ENCODE measurements at places on chromosomes 5 and 9.

DNA sequence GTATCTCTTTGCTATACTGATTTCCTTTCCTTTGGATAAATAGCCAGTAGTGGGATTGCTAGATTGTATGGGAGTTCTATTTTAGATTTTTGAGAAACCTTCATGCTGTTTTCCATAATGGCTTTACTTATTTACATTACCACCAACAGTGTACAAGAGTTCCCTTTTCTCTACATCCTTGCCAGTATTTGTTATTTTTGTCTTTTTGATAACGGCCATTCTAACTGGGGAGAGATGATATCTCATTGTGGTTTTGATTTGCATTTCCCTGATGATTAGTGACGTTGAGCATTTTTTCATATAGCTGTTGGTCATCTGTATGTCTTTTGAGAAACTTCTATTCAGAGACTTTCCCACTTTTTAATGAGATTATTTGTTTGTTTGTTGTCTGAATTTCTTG is 25.8 kb downstream of the NADK2 start:
- no peak for DNase-seq

DNA sequence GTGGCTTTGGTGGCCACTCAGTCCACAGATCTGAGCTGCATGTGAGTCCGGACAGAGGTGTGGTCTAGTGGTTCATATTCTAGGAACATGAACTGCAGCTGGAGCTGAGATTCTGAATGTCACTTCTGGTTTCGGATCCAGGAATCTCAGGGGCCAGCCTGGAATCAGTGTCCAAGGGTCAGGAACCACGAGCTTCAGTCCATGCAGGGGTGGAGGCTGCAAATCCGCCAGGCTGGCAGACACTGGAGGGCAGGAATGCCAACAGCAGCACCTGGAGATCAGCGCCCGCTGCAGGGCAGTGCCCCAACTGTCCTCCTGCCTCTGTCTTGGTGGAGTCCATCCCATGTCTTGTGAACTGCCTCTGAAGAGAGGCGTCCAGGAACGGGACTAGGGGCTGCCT is 73.5 kb downstream of the CACNA1B start:
- DNase-seq, result no peak

DNA sequence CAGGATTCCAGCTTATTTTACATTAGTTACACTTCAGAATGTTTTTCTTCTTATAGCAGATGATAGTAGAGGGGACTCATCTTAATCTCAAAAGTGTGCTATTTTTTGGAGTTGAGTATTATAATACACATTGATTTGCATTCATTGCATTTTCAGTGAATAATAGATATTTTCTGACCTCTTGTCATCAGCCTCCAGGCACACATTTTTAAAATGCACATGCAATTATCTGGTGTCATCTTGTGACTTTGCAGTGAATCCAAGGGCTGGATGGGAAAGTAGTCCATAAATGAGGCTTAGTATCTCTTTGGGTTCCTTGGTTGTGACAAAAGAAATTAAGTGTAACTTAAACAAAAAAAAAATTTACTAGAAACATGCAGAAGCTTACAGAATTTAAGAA is 28.1 kb upstream of the POU4F3 start:
- DNase-seq, result no peak

GRCh38 chr9:134614256-134614655 is 27.3 kb upstream of the COL5A1 start:
- no peak for DNase-seq

GRCh38 chr5:66066826-66067225 is 77.3 kb upstream of the SREK1 start:
- DNase-seq, result no peak

DNA sequence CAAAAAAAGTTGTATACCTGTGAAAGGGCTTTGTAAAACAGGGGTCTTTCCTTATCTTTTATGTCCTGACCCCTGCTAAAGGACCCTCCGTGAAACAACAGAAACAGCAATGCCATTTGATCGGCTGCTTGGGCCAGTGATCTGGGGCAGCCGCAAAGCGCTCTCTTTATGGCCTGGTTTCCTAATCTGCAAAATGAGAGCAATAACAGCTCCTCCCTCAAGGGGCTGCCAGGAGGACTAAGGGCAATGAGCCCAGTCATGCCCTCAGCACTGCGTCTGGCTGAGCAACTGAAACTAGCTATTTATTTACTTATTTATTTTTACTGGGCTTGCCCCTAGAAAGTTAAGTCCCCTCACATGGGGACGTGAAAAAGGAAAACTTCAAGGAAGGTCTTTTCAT is 18.3 kb downstream of the CMBL start:
- no peak for DNase-seq

GRCh38 chr5:1910081-1910760 is 27.5 kb upstream of the IRX4 start:
- no peak for DNase-seq

DNA sequence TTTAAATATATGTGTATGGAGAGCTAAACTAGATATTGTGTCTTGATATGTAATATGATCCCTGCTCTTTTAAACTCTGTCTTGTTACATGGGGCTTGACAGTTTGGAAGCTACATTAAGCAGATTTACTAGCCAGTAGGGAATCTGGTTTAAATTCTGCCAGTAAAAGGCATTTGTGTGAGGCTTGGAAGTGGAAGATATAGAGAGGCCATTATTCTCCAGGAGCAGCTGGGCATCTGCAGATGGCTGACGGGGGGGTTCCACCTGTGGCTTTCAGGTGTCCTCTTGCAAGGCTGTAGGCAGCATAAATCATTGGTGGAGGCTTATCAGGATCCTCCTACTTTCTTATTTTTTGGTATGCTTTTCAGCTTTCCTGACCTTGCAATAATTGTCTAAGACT is 179.1 kb upstream of the FBXL7 start:
- peak; percentile 11 for DNase-seq

DNA sequence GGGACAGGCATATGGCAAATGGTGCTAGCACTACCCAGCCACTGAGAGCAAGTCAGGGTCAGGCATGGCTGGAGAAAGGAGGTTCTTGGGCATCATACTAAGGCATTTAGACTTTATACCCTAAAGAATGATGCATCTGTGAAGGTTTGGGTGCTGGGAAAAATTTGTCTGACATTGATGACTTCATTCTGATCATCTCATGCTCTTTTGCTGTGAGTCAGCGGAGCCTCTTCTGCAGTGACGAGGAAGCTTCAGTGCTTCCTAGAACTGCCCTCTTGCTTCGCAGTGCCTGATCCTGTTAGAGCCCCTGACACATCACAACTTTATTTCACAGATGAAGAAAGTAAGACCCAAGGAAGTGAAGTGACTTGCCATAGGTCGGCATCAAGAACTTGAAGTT is 266.6 kb upstream of the GAS1 start:
- no peak for DNase-seq

- DNase-seq, result no peak
Measured at GRCh38 chr5:33067291-33067690, 356.2 kb downstream of the NPR3 start.

DNA sequence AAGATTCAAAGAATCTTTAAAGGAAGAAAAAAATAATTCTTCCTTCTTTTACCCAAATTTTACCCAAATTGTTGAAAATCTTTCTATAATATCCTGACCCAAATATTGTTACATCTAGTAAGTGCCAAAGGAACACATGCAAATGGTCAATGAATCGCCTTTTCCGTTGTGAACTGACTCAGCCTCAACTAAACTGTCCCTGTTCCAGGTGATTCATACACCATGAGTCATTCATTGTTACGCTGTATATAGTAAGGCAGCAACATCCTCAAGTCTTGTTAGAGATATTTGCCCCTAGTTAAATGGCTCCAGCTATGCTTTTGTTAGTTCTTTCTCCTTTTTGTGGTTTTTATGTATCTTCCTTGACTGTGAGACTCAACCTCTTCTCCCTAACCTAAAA is 9.7 kb downstream of the PTGER4 start:
- no peak for DNase-seq

DNA sequence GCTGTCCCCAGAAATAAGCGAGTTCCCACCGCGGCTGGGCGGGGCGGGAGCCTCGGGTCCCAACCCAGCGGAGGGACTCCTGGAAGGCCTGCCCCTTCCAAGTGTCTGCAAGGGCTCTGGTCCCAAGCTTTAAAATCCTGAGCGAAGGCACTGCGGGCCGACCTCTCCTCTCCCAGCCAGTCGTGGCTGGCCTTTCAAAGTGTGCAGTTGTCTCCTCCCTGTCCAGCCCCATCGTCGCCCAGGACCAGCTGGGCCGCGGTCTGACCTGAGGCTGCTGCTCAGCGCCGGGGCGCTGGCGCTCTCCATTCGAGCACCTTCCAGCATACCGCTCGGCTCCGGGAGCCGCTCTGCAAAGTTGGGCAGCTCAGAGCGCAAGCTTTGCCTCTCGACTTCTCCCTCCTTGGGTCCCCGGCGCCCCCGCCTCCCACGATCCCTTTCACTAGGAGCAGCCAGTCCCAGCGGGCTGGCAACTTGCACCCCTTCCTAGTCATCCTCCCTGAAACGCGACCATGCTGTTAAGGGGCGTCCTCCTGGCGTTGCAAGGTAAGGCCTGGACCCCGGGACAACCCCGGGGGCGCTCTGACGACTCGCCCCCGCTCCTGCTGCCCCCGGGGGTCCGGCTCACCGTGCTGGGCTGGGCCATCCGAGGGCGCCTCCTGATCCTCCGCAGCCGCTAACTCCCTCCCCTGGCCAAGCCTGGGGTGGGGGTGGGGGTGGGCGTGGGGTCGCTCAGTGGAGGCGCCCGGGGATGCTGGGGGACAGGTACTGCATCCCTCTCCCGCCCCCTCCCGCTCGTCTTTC is at the start of gene MAMDC2:
Gene MAMDC2 (plus strand): TSS at position 160 of the 801 bp plus-strand sequence. CDS start 350 bp downstream, at position 510.
- DNase-seq, result no peak

GRCh38 chr9:135588886-135589595 is 27.5 kb downstream of the PAEP start:
- no peak for DNase-seq

DNA sequence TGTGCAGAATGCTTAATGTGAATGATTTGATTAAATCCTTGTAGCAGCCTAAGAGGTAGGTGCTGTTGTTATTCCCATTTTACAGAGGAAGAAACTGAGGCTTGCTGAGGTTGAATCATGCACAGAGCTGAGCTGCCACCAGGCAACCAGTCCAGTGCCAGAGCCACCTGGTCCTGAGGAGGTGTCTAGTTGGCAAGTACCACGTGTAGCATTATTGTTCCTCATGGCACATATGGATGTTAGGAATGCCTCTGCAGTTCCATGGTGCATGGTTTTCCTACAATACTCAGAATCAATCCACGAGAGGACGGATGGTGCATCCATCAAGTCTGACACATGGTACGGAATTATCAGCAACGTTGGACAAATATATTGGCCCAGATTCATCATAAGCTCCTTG is 8.9 kb downstream of the UBE2QL1 start:
- DNase-seq, result no peak

- DNase-seq, result no peak
Measured at GRCh38 chr5:141322261-141322660, 1.7 kb upstream of the TAF7 start.

- DNase-seq, result no peak
Measured at GRCh38 chr5:96563816-96564215, 98.4 kb upstream of the CAST start.

- DNase-seq, result no peak
Measured at GRCh38 chr5:102579379-102579778, 80.6 kb upstream of the SLCO6A1 start.

- no peak for DNase-seq
Measured at GRCh38 chr5:115480271-115480670, 64.3 kb downstream of the FEM1C start.

GRCh38 chr5:176642675-176643490 is 4.4 kb upstream of the TSPAN17 start:
- DNase-seq, result no peak

DNA sequence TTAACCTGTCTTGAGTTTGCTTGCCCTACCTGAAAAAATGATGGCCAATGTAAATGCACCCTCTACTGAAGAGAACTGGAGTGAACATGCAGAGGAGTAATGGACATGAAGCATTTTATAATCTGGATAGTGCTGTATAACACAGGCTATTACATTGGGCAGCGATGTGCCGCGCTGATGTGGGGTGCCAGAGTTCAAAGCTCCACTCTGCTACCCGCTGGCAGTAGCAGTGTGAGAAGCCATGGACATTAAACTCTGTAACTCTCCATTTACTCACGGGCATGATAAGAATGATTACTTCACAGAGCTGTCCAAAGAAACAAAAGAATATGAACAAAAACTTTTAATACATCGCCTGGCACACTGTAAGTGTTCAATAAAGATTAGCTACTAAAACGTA is 7.5 kb upstream of the CDH6 start:
- no peak for DNase-seq

DNA sequence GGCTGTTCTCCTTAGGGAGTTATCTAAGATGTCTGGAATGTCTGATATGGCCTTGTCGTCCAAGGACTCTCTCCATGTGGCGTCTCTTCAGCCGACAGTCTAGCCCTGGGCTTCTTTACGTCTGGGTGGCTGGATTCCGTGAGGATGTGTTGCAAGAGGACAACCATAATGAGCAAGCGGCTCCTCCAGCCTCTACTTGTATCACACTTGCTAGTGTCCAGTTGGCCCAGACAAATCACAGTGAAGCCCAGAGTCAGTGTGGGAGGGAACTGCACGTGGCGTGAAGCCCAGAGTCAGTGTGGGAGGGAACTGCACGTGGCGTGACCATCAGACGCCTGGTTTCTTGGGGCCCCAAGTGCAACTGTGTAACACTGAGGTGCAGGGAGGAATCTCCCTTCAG is 61.1 kb downstream of the COL23A1 start:
- DNase-seq, result no peak

DNA sequence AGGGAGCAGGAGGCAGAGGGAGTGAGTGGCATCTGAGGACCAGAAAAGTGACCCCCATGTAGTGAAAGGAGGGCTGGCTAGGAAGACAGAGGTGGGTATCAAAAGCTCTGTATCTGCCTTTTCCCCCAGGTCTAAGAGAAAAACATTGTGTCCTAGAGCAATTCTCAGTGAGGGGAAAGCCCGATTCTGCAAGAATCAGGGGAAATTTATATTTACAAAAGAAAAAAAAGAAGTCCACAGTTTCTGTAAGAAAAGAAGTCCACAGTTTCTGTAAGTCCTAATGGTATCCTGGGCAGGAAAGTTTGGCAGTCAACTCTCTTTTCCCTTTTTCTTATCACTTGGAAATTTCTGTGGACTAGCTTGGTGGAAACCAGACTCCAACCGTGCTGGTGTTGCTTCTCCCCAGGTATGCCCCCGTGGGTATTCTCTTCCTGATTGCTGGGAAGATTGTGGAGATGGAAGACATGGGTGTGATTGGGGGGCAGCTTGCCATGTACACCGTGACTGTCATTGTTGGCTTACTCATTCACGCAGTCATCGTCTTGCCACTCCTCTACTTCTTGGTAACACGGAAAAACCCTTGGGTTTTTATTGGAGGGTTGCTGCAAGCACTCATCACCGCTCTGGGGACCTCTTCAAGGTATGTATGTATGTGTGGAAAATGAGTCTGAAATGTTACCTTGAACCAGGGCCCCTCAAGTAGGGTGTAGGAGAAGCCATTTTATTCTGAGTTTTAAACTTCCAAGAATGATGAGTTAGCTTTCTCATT is 73.0 kb downstream of the SLC1A3 start:
- no peak for DNase-seq

DNA sequence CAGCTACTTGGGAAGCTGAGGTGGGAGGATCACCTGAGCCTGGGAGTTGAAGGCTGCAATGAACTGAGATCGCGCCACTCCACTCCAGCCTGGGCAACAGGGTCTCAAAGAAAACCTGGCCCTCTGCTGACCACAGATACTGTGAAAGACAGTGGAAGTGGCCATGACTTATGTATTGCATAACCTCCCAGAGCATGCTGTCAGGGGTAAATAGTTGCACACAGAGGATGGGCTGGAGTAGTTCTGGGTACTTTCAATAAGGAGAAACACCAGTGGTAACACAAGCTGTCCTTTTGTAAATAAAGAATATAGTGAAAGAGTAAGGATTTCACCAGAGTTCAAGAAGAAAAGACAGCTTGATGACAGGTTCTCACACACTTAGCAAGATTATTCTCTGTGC is 1.8 kb downstream of the ACER2 start:
- DNase-seq, result no peak
